ENCODE measurements at places on chromosomes 5 and 9.

DNA sequence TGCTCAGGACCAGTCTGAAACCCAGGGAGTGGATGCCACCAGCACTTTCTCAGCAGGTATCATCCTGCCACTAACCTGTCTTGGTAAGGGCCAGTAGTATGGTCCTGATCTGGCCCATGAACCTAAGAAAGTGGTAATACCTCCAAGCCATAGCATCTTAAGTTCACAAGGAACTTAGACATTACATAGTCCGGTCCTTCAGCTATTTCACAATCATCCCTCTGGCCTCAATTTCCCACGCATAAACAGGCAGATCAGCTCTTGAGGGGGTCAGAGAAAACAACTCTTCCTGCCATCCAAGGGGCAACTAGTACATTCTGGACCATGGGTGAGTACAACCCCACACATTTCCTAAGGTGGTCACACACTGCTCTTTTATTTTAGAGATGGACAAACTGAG lies 88.2 kb downstream of the PPIC start:
- DNase-seq: no peak

- no peak for DNase-seq
Observed at GRCh38 chr9:70177121-70177520, 81.7 kb upstream of the SMC5 start.

DNA sequence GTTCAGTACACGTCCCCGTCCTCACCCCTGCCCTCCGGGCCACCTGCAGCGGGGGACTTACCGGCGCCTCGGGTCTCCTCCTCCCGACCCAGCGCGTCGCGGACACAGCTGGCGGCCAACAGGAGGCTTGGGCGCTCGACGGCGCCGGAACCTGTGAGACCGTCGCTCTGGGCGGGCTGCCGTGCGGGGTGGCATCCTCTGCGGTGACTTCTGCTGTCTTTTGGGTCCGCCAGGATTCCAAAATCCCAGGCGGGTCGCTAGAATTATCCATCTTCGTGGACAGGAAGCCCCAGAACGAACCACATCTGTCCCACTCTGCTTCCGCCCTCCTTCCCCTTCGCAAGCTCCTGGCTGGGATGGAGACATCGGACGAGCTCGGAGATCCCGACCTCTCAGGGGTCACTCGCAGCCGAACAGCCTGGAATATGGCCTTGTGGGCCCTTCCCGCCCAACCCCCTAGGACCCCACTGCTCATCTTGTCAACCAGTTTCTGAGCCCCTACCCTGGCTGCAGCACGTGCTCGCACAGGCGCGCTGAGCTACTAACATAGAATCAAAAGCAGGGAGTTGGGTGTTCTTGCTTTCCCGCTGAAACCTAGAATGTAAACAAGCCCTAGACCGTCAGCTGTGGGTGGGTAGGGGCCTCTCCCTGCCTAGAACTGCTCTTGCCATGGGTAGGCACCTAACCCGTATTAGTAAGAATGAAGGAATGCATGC lies 947 bp upstream of the MARCHF3 start:
- peak; percentile 11 for DNase-seq

DNA sequence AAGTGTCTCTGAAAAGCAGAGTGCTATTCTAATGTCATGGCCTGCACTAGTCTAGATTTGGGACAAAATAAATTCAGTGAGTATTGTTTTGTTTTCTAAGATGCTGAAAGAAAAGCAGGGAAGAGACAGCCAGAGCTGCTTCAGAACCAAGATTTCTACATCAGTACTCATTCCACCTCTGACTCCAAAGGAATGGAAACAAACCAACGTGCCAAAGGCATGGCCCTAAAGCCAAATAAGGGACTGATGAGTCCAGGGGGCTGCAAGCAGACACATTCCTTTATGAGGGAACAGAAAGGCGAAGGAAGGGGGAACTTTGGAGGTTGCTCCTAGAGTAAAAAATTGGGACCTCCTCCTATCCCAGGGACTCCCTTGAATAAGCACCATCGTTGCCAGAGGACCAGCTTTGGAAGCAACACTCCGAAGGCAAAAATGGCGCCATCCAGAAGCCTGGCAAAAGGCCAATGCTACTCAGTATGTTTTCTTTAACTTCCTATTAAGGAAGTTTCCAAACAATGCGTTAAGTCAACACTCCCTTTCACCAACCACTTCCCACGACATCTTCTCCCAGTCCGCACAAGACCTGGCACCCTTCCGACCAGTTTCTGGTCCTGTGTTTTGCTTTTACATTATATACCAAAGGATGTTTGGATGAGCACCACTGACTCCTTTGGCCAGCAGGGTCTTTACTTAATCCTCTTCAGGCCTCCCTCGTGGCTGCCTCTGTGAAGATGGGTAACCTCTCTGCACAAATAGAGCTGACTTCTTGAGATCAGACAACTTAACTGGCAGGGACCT lies 31.6 kb downstream of the ADAM19 start:
- DNase-seq: no peak

DNA sequence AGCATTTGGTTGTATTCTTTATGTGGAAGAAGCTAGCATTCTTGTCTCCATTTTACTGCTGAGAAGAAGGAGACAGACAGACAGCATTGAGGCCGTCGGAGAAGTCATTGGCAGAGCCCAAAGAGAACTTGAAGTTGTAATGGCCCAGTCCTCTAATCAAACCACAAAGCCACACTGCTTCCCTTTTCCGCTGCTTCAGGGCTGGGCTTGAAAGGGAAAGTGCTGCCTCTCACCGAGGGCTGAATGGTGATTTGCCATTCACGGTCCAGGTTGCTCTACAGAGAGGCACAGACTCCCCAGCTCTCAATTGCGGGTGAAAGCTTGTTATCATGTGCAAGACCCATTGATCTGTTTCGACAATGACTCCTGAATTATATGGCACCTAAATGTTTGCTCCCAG lies 25.6 kb upstream of the POU4F3 start:
- peak; percentile 74 for DNase-seq

GRCh38 chr5:41869724-41870626 lies at the start of gene OXCT1:
Gene OXCT1, minus strand, starts transcription at chr5:41870425. Its CDS starts 67 bp downstream, at chr5:41870358.
- peak; percentile 94 for DNase-seq

DNA sequence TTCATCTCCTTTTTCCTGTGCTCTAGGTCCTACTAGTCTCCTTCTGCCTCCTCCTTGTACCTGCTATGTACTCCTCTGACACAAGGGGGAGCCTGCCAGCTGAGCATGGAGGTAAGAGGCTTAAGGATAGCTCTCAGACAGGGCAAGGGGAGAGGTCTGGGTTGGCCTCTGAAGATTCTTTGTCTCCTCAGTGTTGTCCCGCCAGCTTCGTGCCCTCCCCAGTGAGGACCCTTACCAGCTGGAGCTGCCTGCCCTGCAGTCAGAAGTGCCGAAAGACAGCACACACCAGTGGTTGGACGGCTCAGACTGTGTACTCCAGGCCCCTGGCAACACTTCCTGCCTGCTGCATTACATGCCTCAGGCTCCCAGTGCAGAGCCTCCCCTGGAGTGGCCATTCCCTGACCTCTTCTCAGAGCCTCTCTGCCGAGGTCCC lies 3.8 kb downstream of the CREB3 start:
- DNase-seq: peak; percentile 88

DNA sequence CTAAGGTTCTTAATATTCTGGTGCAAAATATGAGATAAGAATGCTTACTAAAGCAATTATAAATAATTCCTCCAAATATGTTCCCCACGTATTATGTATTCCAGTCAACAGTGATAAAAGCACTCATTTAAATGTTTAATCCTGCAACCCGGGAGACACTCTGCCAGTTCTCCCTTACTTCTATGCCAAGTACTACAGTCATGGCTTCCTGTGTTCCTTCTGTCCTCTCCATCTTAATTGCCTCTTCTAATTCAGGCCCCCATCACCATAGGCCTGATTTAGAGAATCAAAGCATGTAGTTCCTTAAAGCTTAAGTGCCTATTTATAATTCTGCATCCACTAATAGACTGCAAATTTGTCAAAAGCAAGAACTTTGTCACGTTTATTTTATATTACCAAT lies 474.8 kb downstream of the SEMA5A start:
- no peak for DNase-seq

GRCh38 chr9:94866770-94867169 lies 140.3 kb downstream of the AOPEP start:
- DNase-seq: no peak

DNA sequence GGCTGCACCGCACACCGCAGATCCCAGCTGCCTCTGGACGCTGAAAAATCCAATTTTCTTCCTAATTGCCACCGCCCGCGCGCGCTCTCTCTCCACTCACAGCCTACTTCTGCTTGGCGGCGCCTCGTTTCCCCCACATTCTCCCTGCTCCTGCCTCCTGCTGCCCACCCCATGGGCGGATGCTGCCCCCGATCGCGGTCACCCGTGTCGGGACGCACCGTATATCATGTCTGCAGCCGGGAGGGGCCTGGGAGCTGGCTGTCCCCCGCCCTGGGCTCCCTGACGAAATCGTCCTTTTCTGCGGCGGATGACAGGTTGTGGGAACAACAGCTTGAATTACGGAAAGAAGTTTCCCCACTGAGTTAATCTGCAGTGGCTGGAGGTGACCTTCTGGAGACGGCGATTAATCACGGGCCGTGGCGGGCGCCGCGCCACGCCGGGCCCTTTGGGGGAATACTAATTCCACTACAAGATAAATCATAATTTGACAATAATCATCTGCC lies 36.3 kb upstream of the PSD2 start:
- no peak for DNase-seq

GRCh38 chr5:142847898-142848790 lies 78.0 kb downstream of the ARHGAP26 start:
- DNase-seq: no peak

GRCh38 chr5:167905919-167906853 lies 385.3 kb upstream of the WWC1 start:
- DNase-seq: no peak

GRCh38 chr5:33261305-33261704 lies 179.5 kb upstream of the TARS1 start:
- DNase-seq: no peak

DNA sequence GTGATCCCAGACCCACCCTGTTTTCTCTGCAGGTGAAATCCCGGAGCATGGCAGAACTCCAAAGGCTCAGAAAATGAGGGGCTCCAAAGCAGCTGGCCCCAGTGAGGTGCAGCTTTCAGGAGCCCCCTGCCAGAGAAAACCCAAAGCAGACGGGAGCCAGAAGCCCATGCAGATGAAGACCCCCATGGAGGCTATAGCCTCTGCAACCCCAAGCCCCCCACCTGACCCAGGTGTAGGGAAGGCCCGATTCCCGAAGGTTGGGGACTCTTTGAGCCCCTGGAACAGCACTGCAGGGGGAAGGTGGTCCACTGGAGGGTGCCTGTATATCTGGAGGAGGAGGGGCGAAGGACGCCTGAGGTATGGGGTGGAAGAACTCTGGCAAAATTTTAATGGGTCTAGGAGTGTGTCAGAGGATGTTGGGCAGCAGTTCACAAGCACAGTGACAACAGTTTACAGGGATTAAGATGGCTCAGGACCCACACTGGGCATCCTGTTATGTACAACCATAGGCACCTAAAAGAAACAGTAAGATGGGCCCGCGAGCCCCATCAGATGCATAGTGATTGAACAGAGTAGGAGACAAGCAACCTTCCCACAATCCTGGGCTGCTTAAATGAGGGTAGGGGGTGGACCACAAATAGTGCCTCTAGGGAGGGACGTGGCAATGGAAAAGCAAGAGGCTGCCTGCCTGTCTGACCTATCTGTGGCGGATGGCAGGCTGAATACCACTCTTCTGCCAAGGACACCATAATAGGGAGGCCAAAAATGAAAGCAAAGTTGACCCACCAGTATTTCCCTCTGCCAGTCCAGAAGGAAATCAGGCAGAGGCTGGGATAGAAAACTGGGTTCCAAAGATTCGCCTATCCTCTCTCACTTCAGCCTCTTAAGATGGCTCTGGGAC lies 16.4 kb upstream of the ANXA6 start:
- no peak for DNase-seq

GRCh38 chr5:68499987-68500386 lies 284.4 kb downstream of the PIK3R1 start:
- DNase-seq: no peak

GRCh38 chr5:127089191-127089590 lies 15.9 kb upstream of the C5orf63 start:
- DNase-seq: no peak

DNA sequence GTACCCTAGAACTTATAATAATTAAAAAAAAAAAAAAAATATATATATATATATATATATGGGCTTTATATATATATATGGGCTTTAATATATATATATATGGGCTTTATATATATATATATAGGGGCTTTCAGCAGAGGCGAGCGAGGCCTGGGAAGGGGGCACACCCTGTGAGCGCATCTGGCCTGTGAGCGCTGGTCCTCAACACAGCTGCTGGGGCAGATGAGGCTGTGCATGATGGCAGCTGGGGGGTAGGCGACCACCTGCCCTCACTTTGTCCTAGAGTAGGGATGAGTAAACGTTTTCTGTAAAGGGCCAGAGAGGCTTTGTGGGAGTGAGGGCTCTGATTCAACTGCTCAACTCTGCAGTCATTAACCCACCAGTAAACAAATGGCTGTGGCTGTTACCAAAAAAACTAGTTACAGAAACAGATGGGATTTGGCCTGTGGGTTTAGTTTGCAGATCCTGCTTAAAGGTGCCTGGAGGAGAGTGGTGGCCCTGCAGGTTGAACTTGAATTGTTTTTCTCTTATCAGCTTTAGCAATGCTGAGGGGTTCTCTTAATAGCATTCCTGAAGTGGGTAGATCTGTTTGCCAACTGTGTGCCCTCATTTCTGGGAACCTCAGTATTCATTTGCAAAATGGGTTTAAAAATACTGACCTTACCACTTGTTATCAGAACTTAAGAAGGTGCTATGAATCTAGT lies 88.1 kb upstream of the EPB41L4B start:
- no peak for DNase-seq

- no peak for DNase-seq
Observed at GRCh38 chr5:131305906-131306305, 42.1 kb downstream of the CDC42SE2 start.

DNA sequence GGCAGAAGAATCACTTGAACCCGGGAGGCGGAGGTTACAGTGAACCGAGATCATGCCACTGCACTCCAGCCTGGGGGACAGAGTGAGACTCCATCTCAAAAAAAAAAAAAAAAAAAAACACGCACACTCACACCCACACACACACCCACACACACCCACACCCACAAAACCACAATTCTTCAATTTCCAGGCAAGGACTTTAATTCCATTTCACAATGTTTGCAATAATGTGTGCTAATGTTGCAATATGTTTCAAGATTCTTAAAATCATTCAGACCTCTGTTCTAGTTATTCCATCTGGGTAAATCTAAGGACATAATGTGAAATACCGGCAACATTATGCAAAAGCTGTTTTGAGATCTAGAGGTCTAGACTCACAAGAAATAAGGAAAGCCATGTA lies 28.3 kb downstream of the CCDC69 start:
- peak; percentile 63 for DNase-seq
